ENCODE measurements at places on chromosomes 4 and X.

DNA sequence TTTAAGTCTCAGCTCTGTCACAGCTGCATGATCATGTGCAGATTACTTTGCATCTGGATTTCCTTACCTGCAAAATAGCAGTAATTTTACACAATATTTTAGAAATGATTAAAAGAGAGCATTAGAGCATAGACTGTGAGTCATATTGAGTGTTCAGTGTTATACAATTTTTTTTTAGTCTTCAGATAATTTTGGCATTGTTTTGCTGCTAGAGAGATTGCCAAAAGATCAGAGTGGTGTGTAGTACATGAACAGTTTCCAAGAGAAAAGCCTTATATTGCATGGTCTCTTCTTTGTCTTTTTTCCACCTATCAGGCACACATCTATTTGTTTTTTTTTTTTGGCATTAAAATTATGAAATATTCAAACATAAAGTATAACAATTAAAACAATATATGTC lies 209.6 kb upstream of the TLL1 start:
- DNase-seq, result no peak

DNA sequence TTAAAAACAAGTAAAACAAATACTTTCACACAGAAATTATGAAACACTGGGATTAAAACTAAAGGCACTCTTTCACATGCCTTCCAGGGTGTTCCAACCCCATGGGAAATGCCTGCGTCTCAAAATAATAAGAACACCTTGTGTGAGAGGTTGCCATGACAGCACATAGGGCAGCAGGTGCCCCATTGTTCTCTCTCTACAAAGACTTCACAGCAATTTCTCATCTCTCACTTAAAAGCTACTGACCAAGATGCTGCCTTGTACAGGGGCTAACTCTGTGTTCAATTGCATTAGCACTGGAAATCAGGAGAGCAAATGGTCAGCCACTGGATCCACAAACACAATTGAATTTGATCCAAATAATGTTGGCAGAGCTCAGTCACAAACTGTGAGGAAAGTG lies 102.5 kb upstream of the GALNTL6 start:
- no peak for DNase-seq

GRCh38 chrX:153547195-153547594 lies 29.8 kb downstream of the ATP2B3 start:
- DNase-seq, result no peak

DNA sequence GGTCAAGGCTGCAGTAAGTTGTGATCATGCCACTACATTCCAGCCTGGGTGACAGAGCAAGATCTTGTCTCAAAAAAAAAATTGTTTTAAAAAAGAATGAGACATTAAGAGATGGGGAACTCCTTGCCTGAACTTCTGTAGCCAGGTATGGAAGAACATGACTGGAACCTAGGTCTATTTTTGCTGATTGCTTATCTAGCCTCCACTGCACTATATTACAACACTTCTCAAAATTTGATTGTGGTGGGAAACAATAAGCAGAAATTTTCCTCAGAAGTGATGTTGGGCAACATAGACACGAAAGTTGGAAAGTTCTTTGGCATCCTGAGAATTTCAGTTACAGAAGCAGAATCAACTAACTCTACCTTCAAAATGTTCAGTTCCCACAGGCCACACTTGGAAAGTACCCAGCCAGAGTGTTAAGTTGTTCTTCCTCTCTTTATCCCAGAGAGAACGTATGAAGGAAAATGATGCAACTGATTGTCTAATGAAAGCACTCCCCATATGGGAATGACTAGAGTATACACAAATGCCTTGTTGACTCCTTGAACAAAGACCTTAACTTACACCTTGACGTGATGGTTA lies 50.0 kb downstream of the LUZP4 start:
- DNase-seq, result no peak

DNA sequence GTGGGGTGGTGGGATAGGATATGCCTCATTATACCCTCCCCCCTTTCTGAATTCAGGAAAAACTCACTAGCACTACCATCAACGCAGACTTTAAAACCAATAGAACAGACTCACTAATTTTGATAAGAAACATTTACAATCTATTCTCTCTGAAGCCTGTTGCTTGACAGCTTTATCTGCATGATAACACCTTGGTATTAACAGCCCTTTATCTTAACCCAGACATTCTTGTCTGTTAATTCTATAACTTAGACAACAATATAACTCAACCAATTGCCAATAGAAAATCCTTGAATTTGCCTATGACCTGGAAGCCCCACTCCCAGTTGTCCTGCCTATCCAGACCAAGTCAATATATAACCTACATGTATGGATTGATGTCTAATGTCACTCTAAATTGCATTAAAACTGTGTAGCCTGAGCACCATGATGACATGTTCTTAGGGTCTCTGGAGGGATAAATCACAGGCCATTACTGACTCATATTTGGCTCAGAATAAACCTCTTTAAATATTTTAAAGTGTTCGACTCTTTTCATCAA lies 1.5 kb upstream of the UGT2A3 start:
- DNase-seq, result no peak

DNA sequence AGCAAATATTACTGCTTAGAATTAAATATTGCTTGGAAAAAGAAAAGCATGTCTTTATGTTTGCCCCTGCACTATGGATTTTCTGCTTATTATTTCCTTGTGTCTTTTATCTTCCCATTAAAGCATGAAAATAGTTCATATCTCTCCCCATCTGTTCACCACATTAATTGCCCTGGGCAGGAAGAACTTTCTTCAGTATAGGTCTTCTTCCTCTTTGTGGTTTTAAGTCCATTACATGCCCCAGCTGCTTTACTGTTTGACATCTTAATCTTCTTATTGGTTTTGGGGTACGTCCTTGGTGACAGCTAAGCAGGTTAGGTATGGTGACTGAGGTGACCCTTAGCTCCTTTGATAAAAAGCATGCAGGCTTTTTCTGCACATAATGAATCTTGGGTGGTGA lies 157.3 kb downstream of the AASDH start:
- DNase-seq, result no peak

GRCh38 chrX:47146936-47147859 lies 2.2 kb downstream of the RBM10 start:
- no peak for DNase-seq

All from HEK293T (cell line).